ENCODE measurements at places on chromosomes 12 and 14.

DNA sequence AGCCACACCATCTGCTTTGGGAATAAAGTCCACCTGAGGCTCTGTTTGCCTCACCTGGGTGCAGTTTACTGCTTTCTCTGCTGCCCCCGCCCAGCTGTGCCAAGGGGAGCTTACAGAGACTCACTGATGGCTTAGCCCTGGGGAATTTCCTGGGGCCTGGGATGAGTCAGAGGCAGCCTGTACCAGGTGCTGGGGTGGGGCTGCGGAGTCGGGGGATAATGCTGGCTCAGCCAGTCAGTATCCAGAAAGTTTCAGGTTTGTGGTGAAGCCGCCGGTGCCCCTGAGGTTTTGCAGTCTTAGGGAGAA, 22.3 kb downstream of the PLEKHG3 start:
- DNase-seq: peak; percentile 54

GRCh38 chr14:93733631-93734030, 54.7 kb downstream of the PRIMA1 start:
- DNase-seq: no peak

GRCh38 chr12:64687816-64688215, 71.4 kb downstream of the GNS start:
- no peak for DNase-seq

- no peak for DNase-seq
Observed at GRCh38 chr14:90971687-90972086, 88.8 kb downstream of the RPS6KA5 start.

DNA sequence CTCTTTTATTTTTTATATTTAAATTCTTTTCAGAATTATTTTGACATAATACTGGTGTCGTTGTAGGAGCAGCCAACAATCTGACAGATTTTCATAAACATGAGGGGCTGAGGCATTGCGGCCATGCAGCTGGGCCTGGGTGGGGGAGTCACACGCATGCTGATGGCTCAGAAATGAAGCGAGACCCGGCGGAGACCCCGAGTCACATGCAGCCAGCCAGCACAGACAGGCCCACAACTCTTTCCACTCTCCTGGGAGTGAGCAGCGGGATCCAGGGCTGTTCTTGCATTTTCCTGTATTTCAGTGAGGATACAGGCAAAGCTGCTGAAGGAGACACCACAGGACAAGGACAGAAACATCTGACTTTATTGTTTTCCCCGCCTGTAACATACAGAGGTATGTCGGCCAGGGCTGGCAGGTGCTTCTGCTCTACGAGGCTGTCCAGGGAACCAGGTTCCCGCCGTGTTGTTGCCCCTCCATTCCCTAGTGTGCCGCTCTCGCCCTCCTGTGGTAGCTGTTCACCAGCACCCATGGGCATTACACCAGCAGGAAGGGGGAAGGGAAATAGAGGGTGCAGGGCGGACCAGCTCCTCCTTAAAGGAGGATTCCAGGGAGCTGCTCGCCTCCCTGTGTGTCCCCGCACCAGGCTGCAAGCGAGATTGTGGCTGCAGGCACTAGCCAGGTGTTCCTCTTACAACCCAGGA, 30.5 kb downstream of the FZD10 start:
- DNase-seq: no peak
